ENCODE measurements at places on chromosomes 3 and 15.

DNA sequence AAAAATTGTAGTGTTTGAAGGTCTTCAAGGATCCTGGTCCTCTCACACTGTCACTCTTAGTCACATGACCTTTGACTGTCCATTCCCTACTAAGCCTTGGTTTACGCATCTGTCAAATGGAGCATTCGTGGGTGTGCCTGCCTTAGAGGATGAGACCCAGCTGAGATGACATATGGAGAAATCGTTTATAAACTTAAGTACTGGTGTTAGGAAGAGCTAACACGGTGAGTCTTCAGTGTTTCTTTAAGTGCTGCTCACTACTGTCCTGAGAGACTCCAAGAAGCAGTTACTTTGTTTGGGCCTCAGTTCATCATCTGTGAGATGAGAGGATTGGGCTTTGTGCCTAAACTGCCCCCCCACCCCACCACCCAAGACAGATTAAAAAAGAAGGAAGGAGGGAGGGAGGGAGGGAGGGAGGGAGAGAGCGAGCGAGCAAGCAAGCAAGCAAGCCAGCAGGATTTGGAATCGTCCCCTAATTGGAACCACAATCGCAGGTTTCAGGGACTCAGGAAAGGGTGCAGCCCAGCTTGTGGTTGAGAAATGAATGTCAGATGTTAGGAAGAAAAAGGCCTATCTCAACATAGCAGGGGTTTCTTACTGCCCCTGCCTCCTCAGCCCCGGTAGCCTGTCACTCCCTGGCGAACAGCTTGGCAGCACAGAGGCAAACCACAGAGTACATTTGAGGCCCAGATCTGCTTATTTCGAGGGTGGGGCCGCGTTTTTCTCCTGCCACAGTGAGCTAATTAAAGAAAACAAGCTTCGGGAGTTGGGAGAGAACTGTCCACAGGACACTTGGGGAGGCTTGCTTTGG is 32.7 kb downstream of the SMAD3 start:
- no peak for DNase-seq

GRCh38 chr15:69303337-69304181 is 4.8 kb downstream of the PAQR5 start:
- DNase-seq: no peak

GRCh38 chr15:49644364-49644794 is 23.5 kb downstream of the DTWD1 start:
- DNase-seq: no peak

DNA sequence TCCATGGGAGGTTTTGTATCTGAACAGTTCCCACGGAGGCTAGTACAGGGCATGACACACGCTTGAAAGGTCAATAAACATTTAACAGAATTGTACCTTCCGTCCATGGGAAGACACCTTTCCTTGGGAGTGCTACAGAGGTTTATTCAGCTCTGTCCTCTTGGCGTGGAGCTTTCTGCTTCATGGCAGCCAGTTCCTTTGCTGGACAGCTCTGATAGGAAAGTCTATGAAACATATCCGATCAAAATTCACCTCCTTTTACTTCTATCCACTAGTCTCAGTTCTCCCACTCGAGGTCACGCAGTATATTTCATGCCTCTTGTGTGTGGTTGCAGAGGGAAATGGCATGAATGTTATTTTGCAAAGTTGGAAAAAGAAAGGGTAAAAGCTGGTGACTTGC is 91.2 kb downstream of the PEX5L start:
- DNase-seq: no peak

DNA sequence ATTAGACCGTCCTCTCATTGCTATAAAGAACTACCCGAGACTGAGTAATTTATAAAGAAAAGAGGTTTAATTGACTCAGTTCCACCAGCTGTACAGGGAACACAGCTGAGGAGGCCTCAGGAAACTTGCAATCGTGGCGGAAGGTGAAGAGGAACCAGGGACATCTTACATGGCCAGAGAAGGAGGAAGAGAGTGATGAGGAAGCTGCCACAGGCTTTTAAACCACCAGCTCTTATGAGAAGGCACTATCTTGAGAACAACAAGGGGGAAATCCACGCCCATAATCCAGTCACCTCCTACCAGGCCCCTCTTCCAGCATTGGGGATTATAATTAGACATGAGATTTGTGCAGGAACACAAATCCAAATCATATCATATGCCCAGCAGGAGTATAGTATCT is 138.5 kb downstream of the ALCAM start:
- DNase-seq: no peak

DNA sequence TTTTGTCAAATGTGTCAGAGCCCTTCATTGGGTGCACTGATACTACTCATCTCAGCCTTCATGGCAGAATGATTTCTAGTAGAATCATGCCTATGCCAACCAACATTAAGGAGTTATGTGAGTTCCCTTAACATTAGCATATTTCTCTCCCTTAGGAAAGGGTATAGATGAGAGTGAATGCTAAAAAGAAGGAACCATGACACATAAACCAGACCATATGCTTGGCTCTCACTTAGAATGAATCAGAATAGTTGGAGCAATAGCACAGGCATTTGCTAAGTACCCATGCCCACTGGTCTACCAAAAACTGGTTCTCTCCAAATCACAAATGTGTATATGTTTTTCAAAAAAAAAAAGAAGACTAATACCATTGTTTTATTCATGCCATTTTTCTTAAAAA is 51.1 kb downstream of the STRIT1 start:
- DNase-seq: no peak

GRCh38 chr3:33047842-33048834 is 48.8 kb downstream of the GLB1 start:
- DNase-seq: no peak
